ENCODE measurements at places on chromosomes 6 and 20.

- no peak for DNase-seq
Observed at GRCh38 chr6:168926306-168926705, 327.3 kb downstream of the THBS2 start.

DNA sequence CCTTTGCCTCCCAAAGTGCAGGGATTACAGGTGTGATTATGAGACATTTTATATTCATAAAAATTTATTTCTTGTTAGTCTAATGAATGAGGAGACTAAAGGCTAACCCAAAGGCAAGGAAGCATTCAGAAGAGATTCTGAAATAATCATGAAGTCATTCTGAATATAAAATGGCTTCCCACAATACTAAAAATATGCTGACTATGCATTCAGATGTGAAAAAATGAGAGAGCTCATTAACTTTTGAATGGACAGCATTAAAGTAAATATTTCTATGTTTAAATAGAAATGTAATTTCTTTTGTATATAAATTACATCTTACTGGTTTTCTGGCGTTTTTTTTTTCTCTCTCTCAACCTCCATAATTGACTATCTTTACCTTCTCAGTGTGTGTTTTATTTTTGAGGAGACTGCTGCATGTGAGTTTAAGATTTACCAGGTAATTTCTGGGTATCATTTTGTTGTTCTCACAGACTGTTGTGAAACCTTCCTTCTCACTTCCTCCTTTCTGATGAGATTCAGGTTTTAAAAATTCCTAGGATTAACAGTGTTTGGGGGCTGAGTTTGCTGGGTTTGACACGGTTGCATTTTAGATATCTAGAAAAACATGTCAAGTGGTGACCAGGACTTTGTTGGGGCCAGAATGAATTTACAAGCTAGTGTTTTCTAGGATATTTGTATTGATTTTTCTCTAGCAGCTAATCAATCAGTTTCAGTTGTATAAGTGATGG, 316.6 kb downstream of the CDKAL1 start:
- DNase-seq = no peak

- DNase-seq = no peak
Observed at GRCh38 chr20:58374027-58374850, 14.8 kb upstream of the VAPB start.

- DNase-seq = no peak
Observed at GRCh38 chr6:53566755-53567154, 21.9 kb upstream of the GCLC start.

- no peak for DNase-seq
Observed at GRCh38 chr6:145731447-145731846, 3.9 kb downstream of the EPM2A start.

Measured in dermis microvascular lymphatic vessel endothelial cell (primary cell).